ENCODE measurements at places on chromosomes 3 and 15.

DNA sequence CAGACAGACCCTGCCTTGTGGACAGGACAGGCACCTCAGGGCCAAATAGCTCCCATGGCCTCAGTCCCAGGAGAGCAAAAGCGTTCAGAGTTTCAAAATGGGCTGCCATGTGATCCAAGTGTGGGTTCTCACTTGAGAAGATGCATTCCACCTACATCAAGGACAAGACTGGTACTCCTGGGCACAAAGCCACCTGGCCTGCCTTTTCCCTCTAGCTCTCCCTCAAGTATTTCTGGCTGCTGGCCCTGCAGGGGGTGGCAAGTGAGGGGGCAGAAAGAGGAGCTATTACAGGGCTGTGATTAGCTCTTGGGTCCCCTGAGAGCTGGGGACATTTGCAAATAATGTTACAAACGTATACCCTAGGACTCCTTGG lies 6.5 kb upstream of the COL7A1 start:
- no peak for DNase-seq

DNA sequence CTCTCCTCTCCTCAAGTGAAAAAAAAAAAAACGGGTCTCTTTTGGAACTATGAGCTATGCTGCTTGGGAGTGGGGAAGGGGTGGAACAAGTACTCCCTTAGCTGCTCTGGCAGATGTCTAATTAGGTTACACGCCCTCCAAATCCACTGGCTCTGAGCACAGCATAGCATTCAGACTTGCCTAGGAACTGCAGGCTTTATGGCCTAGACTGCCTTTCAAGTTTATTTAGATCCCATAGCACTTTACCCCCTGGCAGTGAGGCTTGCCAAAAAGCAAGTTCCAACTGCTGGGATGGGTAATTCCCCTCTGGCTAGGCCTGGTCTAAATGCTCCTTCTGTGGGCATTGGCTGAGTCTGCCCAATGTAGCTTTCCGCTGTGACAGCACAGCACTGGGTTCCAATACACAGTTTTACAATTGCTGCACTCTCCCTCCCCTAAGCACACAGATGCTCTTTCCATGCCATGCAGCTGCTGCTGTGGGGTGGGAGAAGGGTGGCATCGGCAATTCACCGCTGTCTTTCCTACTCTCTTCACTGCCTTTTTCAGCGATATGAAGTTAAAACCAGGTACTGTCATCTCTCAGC lies 152.8 kb downstream of the KCNAB1 start:
- DNase-seq: no peak

DNA sequence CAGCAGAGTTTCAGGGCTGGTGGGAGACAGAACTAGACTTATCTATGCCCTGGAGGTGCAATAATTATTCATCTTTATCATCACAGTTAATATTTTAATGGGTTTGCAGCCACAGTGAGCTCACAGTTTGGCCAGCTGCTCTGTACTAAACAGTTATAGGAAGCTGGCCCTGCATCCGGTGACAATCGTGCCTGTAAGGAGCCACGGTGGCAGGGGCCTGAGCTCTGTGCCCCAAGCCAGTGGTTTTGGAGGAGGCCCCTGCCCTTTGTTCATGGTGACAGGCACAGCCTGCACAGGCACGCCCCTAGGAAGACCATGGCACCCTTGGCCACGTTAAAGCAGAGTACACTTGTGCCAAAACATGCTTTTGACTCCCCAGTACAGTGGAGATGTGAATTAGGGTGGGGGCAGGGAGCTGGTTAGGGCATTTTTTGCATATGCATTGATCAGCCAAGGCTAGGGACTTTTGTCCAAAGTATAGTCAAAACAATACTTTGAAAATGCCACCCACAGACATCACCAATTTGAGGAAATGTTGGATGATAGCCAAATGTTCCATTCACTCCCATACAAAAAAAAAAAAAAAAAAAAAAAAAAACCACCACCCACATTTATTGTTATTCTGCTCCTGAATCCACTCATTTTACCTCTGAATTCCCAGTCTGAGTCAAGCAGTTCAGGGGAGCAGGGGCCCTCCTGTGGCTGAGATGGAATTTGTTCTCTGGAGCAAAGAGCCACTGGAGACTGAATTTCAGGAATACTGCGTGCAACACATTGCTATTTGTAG lies 3.4 kb upstream of the RFTN1 start:
- no peak for DNase-seq

- DNase-seq: no peak
Measured at GRCh38 chr15:46996359-46996758, 720.9 kb upstream of the SEMA6D start.

DNA sequence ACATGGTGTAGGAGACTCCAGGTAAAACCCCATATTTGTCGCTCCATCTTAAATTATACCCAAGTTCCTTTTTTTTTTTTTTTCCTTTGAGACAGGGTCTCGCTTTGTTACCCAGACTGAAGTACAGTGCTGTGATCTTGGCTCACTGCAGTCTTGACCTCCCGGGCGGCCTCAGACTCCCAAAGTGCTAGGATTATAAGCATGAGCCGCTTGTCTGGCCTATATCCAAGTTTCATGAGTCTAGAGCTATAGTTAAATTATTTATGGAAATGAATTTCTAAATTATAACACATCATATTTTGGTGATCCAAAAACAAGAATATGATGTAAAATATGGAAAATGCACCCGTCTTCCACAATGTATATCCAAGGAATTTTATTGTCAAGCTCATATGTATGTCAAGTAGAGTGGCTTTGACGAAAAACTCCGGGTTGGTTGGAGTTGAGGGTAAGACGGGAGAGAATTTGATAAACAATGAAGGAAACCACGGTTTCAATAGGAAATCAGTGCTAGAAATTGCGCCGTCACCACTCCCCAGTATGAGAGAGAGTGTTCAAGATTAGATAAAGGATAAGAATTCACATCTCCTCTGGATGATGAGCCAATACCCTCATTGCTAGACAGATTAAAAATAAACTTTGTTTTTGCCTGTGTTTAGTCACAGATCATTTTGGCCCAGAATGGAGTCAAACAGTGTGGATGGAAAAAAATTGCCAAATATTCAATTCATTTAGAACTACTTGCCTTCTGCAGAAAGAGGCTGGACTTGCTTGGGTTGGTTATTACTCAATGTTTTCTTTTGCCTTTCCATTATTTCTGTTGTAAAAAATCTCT lies 209.2 kb upstream of the NR2F2 start:
- DNase-seq: no peak

DNA sequence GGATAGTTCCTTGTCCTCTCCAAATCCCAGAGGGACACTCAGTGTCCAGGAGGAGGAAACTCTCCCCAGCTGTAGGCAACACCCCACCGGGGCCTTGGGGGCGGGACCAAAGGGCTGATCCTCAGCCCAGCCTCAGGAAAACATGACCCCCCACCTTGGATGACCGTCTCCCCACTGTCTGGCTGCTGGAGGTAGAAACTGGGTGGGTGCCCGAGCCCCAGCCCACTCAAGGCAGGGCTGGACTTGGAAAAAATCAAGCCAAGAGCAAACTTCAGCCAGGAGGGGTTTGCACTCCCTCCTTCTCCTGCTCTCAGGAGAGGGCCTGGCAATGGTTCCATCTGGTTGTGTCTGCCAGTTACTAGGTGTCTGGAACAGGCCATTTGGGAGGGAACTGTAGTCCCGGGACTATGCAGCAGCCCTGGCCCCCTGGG lies 3.6 kb upstream of the RASL12 start:
- no peak for DNase-seq

- no peak for DNase-seq
Measured at GRCh38 chr3:13543253-13543652, 5.7 kb upstream of the FBLN2 start.

DNA sequence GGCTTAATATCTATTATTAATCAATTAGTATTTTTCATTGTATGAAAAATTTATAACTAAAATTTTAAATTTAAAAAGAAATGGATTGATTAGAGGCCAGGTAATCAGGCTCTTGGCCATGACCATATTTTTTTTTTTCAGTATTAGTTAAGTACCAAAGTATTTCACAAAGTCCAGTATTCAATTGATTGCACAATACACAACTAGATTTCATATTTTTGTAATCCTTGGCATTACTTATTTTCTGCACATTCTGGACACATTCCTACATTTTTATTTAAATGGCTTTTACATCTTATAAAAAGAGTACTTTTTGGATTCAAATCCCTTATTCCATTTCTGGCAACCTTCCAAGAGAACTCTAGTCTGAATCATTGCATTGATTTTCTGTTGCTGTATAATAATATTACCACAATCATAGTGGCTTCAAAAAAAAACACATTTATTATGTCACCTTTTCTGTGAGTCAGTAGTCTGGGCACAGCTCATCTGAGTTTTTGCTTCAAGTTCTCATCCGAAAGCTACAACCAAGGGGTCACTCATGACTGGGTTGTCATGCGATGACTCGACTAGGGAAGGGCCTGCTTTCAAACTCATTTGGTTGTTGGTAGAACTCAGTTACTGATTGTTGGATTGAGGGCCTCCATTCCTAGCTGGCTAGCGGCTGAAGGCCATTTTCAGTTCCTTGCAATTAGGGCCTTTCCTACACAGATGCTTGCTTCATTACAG lies 90.7 kb downstream of the CNTN6 start:
- DNase-seq: no peak

DNA sequence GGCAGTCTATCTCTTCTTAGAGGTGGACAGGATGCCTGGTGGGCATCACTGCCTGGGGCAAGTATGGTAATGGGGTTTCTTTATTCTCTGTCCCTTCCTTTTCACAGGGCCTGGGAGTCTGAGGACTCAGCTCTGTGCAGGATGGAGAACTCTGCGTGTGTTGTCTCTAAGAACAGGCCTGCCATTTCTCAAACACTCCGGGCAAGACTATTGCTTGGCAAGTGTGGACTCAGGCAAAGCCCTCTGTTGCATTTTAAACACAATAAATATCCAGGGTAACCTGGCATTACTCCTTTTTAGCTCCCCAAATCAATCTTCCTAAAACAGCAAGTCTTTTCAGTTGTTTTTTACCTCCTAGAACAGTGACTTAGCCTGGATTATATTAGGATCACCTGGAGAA lies 185.1 kb upstream of the ROPN1 start:
- DNase-seq: no peak

Measured in CD4-positive, alpha-beta T cell treated with Interleukin-1 beta for 1 hour (primary cell).